SK-MEL-5 (cell line): ENCODE measurements at places on chromosomes 7 and 10.

DNA sequence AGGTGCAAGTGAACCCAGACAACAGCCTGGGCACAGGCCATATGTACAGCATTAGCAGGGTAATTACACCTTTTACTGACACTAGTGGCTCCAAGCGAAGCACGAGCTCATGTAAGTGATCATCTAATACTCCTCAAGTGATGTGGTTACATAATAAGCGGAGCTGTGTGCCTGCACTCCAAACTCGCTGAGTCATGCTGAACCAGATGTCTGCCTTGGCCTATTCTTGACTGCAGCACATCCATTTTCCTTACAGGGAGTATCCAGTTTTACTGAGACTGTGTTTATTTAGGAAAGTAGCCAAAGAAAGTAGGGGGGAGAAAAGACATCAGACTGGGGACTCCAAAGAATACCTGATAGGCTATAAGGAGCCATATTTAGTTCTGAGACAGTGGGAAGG is 90.1 kb downstream of the GRM3 start:
- peak; percentile 12 for DNase-seq

DNA sequence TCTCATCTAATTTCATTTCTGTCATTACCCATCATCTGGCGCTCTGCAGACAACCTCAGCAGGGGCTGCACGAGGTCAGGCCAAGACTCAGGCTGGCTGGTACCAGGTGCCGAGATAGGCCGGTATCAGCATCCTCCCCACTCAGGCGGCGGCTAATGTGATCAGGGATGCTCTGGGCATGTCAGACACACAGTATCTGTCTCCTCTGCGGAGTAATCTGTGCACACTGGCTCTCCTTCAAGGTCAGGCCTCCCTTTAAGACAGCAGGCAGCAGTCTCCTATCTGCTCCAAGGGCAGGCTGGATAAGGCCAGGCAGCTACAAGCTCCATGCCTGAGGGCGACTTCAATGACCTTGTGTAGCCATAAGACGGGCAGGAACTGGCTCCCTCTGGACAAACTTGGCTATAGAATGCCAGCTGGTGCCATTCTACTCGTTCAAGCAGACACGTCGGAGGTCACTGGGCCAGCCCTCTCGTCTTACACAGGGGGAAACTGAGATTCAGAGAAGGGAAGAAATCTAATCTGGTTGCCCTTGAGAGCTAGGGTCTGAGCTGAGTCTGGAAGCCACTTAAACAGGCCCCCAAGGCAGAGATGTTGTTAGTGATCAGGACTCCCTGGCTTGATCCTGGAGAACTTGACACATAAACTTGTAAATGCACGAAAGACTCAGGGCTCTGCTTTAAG is 59.3 kb downstream of the ARHGAP22 start:
- no peak for DNase-seq

- no peak for DNase-seq
Measured at GRCh38 chr7:13907831-13908230, 81.6 kb downstream of the ETV1 start.

- no peak for DNase-seq
Measured at GRCh38 chr7:138932427-138932826, 48.8 kb downstream of the KIAA1549 start.

DNA sequence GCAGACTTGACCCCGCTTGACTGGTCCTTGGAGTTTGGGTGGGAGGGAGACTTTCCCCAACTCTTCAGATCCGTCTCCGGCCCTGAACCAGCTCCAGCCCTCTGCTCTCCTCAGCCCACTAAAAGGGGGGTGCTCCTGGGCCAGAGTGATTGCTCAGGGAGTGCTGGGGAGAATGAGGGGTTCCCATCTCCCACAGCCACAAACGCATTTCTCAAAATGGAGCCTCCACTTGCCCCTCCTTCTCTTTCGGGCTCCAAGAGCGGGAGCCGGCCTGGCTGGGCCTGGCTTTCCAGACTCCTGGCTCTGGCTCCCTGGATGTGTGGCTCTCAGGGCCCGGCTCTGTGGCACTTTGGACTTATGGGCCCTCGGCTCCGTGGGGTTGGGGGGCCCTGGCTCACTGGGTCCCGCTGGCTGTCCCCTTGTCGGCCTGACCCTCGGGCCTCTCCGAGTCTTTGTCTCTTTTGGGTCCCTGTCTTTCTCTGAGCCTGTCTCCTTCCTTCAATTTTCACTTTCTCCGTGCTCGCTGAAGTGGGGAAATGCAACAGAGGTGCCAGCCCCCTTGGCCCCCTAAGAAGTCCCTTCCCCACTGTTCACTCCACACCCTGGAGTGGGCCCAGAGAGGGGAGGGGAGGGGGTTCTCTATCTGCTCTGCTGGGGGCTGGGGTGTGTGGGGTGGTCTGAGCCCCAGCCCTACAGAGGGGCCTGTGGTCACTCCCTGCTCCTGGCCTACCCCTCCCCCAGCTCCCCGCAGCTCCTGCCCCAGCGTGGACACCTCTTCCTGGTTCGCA is 713 bp downstream of the LZTS2 start:
- DNase-seq: no peak

DNA sequence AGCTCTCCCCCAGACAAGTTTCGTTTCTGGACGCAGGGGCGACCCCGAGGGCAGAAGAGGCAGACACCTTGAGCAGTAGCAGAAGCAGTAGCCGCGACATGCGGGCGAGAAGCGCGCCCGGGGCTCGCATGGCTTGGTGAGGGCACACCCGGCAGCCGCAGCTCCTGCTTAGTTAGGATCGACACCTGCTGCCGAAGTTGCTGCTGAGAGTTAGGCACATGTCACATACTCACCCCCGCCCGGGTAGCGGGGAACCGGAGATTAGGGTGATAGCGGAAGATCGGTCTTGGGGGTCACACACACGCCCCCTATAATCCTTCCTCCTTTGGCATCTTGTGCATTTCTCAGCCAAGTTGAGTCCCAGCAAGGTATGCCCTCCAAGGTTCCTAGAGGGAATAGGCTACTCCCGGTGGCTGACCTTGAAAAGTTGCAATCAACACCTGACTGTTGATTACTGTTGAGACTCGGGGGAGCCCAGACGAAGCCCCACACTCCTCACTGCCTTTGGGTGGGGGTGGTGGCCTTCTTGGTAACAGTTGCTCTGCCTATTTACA is 668 bp downstream of the GPR37 start:
- DNase-seq: no peak

DNA sequence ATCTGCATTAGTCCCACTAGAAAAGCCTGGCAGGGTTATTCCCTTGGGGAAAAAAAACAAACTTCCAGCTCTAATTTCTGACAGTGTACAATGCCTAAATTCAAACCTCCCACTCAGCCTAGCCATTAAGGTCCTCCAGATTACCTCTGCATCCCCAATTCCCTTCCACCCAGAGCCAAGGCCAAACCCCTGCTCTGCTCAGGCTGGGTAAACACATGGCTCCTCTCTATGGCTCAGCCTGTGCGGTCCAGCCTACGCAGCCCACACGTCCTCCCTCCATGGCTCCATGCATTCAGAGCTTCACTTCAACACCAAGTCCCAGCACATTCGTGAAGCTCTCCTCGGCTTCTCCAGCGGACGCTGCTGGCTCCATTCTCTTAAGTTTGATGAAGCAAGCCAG is 5.2 kb downstream of the DLG5 start:
- DNase-seq: no peak

DNA sequence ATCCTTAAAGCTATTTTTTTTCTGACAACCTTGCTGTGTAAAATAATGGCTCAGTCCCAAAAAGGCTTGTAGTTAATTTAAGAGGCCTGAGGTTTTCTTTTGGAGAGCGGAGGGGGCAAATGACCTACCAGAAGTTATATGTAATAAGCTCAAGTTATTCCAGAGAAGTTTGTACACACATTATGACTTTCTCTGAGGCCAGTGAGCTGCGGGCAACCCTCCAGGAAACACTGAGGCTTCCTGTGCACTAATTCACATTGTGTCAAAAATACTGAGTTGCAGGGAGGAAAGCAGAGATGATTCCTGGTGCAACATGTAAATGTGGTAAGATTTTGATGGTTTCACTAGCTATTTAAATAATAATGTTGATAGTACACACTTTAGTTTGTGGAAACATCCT is 188.6 kb downstream of the DIP2C start:
- DNase-seq: no peak

DNA sequence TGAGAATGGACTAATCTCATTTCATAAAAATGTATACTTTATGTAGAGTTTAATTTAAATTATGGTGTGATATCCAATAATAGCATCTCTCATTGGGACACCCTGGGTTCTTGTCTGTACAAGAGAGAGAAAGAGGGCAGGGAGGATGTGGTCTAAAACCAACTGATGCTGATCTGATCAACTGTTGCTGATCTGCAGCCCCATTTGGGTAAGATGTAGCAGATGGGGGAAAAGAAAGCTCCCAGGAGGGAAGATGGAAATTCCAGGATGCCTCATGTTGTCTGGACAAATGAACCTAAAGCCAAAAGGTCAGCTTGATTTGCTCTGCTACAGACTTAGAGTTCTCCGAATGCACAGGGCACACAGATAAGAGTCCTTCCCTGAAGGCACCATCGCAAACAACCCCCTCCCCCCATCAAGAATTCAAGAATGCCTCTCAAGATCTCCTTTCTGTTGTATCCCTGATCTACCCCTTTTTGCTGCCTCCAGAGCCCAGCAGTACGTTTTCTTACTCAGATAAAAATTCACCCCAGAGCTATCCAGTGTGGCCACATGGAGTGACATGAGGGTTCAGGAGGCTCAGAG is 171.4 kb upstream of the INHBA start:
- DNase-seq: no peak

DNA sequence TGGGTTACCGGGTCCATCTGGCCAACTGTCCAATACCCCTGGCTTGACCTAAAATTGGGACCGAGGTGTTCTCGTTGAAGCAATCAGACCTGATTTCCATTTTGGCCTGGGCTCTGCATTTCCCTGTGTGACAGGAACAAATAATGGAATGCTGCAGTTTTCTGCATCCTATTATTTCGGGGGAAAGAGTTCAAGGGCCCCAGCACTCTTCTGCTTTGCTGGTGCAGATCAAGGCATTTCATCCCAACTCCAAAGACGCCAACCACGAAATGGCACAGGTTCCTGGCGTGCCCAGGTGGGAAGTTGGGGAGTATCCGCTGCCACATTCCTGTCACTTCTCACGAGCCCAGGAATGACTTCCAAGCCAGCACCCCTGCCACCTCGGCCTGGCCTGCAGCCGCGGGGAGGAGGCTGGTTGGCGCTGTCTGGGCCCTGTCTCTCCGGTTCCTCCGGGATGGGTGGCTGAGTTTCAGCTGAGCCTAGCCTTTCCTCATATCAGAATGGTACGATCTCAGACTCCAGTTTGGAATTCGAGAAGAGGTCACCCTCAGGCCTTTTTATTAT is 56.5 kb downstream of the FAM171A1 start:
- DNase-seq: no peak

DNA sequence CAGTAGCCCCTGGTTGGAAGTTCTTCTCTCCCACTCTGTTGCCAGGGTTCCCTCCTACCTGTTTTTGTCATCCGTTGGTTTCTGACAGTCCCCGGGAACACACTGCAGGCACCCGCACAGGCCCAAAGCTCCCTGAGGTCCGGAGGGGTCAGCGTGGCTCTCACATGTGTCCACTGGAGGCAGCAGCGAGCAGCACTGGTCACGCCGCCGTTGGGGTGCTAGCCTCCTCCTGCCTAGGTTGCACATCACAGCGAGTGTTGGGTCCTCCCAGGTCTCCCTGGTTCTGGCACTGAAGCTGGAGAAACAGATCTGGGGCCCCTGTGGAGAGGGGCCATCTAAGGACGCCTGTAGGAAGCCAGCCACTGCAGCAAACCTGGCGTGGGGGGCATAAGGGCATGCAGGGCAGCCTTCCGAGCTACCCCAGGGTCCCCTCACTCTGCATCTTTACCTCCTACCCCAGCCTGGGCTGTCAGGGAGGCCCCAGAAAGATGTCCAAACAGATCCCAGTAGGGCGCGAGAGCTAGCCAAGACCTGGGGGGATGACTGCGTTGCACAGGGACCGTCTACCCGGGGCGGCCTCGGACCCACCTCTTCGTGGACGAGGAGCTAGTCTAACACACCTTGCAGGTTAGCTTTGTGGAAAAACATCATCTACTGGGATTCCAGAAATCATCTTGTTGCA is 28.9 kb downstream of the LRRC27 start:
- DNase-seq: peak; percentile 13

DNA sequence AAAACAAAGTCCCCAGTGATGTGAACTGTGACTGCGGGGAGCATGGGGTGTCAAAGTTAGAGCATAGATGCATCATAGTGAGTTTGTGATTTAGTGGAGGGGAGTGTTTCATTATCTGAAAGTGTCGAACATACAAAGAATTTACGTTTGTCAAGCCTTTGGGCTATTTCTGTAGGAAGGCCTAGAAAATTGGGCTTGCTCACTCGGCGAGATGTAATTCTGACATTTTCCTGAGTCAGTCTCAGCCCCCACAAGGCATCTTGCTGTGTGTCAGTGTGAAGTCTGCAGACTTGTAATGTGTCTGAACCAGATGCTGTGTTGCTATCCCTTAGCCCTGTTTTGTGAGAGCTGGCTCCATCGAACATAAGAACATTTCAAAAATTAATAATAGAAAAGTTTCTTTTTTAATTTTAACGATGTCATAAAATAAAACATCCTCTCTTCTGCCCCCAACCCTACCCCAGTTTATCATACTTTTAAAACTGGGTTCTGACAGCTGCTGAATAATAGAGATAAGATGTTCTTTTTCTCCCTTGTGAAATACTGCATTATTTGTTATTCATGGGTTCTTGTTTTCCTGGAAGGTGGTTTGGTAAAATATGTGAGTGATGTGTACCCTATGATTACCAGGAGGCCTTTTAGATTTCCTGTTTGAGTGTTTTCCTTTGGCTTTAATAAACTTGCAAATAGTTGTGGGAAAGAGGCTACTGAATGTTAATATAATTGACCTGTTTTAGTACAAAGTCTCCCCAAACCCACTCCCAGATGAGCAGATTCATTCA is 207.4 kb downstream of the GPR158 start:
- DNase-seq: no peak

GRCh38 chr10:132987671-132988571 is 45.6 kb upstream of the CFAP46 start:
- DNase-seq: no peak

GRCh38 chr7:80804589-80804988 is 114.3 kb downstream of the SEMA3C start:
- DNase-seq: peak; percentile 69

GRCh38 chr10:52316001-52316400 is 1.9 kb downstream of the DKK1 start:
- DNase-seq: no peak

- DNase-seq: no peak
Measured at GRCh38 chr10:121536310-121536913, 61.8 kb downstream of the FGFR2 start.

- DNase-seq: peak; percentile 28
Measured at GRCh38 chr10:132449051-132449810, 52.2 kb downstream of the PWWP2B start.
